ENCODE measurements at places on chromosomes 2 and 18.

DNA sequence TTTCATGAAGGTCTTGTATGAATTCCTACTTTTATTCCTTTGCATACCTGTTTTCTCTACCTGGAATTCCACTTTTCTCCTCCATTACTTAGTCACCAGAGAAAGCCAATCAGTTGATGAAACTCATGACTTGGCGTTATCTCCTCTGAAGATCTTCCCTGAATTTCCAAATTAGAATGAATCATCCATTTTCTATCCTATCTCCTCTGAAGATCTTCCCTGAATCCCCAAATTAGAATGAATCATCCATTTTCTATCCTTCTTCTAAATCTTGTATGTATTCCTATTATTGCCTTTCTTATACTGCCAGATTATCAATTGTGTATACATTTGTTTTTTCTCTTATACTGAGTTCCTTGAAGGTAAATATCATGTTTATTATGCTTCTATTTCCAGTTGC, 440.4 kb downstream of the CCDC85A start:
- DNase-seq, result no peak

GRCh38 chr2:105187531-105187930, 54.0 kb upstream of the GPR45 start:
- DNase-seq, result no peak

- DNase-seq, result no peak
These were observed 273.2 kb upstream of the RGPD4 start for GRCh38 chr2:107553539-107553938.

- no peak for DNase-seq
These were observed 9.6 kb downstream of the TRIM54 start for GRCh38 chr2:27291865-27292264.

- DNase-seq, result no peak
These were observed 202.4 kb downstream of the EXOC6B start for GRCh38 chr2:72623481-72623880.

- DNase-seq, result no peak
These were observed 47.0 kb downstream of the STAT4 start for GRCh38 chr2:191103774-191104173.

DNA sequence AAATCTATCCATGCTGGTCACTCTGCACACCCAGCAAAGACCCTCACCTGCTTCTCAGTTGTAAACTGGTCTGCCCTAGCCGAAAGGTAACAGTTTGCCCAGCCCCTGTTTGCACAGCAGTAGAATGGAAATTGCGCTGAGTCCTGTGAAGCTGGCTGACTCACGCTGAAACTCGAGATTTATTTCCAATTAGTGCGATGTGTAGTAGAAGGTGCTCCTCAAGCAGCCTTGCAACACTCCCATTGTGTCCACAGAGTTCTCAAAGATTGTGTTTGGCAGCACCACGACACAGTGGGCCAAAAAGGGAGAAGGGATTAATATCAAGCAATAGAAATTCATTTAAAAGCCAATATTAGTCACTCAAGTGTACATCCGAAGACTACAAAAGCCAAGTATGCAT, 21.7 kb upstream of the APCDD1 start:
- DNase-seq, result no peak

DNA sequence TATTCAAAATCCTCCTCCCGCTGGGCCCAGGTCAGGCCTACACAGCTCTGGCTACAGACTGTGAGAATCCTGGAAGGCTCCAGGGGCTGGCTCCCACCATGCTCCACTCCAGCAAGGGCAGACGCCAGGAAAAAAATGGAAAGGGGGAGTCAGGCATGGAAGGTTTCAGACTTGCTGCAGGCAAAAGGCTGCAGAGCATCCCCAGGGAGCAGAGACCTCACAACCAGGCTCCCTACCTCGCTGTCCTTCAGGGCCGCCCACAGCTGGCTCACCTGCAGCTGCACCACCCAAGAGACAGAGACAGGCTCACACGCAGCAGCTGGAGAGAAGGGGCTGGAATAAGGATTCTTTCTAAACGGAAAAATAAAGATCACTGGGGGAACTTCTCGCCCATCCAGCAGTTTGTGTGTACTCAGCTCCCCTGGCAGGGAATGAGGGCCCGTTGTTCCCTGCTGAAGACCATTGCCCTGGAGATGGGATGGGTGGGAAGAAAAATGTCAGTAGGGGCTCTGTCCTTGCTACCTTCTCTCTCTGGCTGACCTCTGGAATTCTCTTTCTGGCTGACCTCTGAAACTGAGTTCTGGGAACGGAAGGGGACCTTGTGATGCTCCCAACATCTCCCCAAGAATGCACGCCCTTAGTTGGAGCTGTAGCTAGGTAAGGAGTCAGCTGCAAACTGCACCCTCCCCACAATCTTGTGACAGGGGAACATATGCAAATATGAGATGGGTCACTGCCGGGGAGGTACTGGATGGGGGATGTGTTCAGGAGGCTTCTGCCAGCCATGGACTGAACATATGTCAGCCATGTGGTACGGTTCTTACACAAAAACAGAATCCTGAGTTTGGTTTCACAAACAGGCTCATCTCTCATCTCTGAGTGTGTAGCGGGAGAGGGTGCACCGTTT, 34.5 kb downstream of the BCL2 start:
- peak; percentile 23 for DNase-seq

DNA sequence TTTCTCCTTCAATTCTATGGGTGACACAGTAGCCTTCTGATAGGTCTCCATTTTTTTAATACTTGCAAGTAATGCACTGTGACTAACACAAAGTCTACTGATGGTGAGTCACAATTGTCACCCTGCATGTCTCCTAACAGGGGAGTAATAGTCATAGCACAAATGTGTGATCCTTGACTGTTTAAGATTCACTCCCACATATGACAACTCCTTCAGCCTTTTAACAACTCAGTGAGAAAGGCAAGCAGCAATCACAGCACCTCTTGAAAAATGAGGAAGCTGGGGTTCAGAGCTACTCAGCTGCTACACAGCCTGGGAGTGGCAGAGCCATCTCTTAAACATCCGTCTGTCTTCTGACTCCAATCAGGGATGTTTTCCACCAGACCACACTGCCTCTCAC, 63.8 kb downstream of the EHD3 start:
- no peak for DNase-seq
